Mesenchymal stem cell (in vitro differentiated cells and primary cell): ENCODE measurements at places on chromosomes 4 and X.

GRCh38 chr4:47068986-47069385 lies 37.6 kb downstream of the GABRB1 start:
- DNase-seq: no peak

- DNase-seq: no peak
Observed at GRCh38 chr4:16692961-16693506, 205.4 kb downstream of the LDB2 start.

- no peak for DNase-seq
Observed at GRCh38 chrX:10102046-10102704, 54.6 kb upstream of the CLCN4 start.

DNA sequence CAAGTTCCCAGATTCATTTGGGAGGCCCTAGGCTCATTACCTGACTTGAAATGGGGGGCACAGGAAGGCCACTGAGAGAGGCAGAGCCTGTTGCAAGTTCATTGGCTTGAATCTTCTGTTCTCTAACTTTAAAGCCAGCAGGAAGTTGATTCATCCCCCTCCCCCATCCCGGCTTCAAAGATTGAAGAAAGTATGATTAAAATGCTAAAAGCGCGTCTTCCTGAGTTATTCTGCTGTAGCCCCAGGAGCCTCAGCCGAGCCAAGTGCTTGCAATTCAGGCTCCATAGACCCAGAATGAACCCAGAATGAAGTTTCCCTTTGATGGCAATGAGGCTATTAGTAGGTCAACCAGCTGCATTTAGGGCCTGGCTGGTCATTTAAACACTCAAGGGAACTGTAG lies 14.7 kb downstream of the CHST7 start:
- peak; percentile 29 for DNase-seq

DNA sequence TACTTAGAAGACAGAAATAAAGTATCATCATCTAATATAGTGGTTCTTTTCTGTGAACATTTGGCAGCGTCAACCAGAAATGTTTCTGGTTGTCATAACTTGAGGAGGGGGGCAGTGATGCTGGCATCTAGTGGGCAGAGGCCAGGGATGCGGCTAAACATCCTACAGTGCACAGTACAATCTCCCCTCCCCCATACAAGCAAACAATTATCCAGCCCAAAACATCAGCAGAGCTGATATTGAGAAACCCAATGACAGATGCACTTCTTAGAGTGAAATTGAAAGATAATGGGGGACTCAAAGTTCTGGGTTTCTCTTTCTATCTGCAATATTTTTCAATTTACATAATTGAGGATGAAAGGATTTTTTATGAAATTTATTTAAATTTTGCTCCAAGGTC lies 1.9 kb upstream of the EIF1AX start:
- DNase-seq: no peak

DNA sequence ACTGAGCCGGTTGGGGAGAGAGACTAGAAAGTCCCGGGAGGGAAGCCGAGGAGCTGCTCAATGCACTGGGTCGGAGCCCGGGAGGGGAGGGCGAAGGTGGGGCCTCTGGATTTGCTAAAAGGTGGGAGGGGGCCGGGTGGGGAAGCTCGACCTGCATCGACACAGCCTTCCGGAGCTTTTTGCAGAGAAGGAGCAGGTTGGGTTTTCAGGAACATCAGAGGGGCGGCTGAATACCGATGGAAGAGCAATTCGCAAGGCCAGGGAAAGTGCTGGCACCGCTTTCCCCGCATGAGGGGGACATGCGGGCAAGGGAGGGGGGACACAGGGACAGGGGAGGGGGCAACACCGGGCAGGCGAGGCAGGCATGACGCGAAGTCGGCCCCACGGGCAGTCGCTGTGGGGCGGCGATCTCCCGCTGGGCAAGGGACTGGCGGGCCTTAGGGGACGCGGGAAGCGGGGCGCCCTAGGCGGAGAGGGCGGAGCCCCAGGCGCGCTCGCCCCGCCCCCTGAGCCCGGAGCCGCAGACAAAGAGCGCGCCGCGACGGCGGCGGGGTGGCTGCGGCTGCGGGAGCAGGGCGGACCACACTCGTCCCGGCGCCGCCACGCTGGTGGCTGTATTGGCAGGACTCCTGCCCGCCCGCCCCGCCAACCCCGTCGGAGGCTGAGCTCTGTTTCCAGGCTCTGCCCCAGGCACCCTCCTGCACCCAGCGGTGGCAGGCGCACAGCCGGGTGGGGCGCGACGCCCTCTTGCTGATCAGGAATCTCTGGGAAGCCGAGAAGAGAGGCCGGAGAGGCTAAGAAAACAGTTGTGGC lies 11.6 kb downstream of the PDZD4 start:
- DNase-seq: peak; percentile 30

GRCh38 chr4:5956285-5957021 lies 61.8 kb downstream of the C4orf50 start:
- DNase-seq: no peak

GRCh38 chr4:183130328-183131155 lies 31.5 kb downstream of the WWC2 start:
- no peak for DNase-seq

- DNase-seq: no peak
Observed at GRCh38 chr4:134426821-134427220, 225.2 kb upstream of the PABPC4L start.

- DNase-seq: peak; percentile 28
Observed at GRCh38 chr4:161256716-161257115, 907.1 kb downstream of the FSTL5 start.

DNA sequence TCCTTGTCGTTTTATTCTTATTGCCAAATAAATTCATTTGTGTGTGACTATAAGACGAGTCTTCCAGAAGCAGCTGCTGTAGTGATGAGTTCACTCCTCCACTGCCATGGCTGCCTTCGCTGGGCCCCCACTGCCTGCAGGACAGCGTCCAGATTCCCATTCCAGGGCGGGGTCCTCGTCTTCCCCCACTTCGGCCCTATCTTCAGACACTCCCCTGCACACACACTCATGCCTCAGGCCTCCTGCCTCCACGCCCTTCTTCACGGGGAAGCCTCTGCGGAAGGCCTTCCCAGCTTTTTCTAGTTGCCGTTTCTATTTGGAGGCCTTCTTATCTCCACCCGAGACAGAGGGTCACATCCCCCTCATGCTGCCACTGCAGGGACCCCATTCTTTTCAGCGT lies 80.4 kb downstream of the SHROOM2 start:
- DNase-seq: peak; percentile 47

DNA sequence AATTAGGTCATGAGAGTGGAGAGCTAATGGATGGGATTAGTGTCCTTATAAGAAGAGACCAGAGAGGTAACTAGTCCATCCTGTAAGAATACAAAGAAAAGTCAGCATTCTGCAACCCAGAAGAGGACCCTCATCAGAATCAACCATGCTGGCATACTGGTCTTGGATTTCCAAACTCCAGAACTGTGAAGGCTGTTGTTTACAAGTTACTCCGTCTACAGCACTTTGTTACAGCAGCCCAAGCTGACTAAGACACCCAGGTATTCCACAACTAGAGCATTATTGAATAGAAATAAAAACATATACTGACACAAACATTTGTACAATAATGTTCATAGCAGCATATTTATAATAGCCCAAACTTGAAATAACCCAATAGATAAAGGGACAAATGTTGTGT lies 9.2 kb downstream of the TMEM156 start:
- DNase-seq: peak; percentile 36

DNA sequence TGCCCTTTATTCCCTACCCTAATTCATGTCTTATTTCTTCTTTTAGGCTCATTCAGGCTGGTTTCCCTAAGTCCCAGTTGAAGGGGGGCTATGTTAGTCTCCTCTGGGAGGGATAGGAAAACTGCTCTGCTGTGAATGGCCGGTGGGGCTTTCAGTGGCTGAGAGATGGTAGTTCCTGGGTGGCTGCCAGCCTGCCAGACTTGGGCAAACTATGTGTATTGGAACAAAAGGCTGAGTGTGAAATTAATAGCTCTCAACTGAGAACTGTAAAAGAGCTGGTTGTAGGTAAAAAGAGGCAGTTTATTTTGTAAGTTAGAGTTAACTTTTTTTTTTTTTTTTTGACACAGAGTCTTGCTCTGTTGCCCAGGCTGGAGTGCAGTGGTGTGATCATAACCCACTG lies 28.8 kb downstream of the ARHGAP10 start:
- DNase-seq: no peak

DNA sequence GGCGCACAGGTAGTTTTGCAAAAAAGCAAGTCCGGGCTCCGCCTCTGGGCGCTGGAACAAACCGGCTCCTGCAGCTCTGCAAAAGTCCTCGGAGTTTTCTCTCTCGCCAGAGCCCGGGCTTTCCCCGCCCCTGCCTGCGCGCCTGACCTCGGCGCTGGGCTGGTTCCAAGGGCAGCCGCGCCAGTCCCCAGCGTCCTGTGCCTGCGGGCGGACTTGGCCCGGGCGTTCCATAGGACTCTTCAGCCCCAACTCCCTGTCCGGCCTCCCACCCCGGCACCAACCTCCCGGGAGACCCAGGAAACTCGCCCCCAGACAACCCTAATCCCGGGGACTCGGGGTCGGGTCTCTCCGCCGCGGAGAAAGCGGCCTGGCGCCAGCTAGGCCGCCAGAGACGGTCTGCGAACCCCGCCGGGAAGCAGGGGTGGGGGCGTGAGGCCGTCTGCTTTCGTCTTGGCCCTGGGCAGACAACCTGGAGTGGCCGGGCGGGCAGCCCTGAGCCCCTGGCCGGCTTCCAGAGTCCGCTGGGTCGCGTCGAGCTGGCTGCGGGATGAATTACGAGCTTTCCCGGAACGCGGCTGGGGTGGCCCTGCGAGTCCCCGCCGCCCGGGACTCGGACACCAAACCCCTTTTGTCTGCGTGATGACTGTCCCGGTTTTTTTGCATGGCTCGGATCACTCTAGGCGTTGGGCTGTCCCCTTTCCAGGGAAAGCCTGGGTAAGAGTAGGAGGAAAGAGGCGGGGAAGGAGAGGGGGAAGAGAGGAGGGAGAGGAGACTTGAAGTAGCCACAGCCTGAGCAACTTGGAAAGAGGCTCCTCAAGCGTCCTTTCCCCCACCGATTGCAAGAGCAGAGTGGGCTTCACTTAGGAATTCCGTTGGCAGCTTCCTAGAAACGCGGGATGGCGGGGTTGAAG lies 916 bp downstream of the MXRA5 start:
- DNase-seq: peak; percentile 74

- DNase-seq: peak; percentile 5
Observed at GRCh38 chr4:161247831-161248230, 916.0 kb downstream of the FSTL5 start.

DNA sequence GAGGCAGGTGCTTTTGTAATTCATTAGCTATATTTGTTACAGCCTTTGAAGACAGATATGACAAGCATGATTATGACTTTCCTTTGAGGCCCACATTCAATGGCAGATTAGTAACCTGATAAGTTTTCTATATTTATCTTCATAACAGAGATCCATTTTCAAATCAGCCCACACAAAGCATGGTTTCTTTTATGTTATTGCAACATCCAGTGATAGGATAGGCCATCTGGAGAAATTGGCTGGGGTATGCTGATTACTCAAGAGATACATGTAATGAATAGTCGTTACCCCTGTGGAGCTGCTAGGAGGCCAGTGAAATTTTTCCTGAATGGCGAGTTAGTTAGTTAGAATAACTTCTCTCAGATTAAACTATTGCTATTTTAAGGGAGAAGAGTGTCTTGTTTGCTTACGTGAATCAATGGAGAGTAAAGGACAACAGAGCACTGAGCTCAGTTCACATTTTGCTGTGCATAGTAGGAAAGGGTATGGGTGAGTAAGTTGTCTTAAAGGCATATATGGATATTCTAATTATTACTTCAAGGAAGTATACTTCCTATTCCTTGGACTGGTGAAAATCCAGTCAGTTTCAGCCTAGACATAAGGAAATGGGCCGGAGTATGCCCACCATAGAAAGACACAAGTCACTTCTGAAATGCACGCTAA lies 79.2 kb upstream of the DKK2 start:
- DNase-seq: no peak

GRCh38 chr4:156545003-156545785 lies 426.4 kb downstream of the PDGFC start:
- DNase-seq: peak; percentile 76

- DNase-seq: no peak
Observed at GRCh38 chr4:3792813-3793212, 26.6 kb downstream of the ADRA2C start.

DNA sequence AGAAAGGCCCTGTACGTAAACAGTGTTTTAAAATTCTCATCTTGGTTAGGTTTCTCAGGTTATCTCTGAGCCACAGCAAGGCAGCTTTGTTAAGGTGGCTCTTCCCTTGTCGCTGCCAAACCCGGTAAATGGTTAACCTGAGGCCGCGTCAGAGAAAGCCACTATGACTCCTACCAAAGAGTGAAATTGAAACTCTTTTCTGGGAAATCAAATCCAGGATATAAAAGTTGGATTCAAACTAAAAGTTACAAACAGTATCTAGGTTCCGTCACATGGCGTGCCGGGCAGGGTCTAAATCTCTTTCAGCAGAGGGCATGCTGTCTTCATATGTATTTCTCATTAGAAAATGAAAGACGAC lies 433 bp downstream of the MMAA start:
- DNase-seq: peak; percentile 66

- DNase-seq: peak; percentile 19
Observed at GRCh38 chr4:73021634-73022033, 47.9 kb downstream of the COX18 start.

DNA sequence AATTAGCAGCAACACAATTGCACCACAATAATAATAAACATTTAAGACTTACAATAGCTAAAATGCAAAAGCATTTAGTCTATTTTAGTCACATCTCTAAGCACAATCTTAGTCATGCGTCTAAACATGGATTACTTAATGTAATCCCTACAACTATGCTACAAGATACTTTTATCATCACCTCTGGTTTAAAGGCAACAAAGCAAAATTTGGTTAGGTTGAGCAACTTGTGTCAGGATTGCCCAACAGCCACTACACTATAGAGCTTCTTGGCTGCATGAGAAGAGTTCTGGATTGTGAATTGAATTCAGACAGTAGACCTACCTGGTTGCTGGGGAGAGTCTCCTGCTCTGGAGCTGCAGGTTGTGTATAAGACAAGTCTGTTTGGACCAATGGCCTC lies 146.5 kb upstream of the PUDP start:
- DNase-seq: no peak

DNA sequence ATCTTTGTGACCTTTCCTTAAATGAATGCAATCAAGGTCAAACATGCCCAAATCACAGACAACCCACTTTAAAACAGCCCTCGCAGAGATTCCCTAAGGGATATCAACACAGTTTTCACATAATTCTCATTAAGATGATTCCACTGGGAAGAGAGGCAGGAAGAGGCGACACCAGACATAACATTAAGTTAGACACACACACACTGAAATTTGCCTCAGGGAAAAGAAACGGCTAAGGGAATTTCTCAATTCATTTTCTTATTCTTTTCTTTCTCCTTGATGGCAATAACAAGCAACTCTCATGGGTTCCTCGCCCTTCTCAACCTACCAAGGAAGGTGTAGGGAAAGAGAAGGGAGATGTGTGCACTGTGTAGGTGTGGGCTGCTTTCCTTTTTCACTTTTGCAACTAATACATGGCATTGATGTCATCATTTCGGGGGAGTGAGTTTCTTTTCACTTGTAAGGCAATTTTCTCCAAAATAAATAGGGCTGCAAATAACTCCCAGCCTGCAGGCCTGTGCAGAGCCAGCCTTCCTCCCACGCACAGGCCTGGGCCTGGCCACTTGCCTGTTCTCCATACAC lies 41.4 kb downstream of the SOD3 start:
- DNase-seq: no peak
